NCI-H1092 (cell line): ENCODE measurements at places on chromosomes 1 and 21.

DNA sequence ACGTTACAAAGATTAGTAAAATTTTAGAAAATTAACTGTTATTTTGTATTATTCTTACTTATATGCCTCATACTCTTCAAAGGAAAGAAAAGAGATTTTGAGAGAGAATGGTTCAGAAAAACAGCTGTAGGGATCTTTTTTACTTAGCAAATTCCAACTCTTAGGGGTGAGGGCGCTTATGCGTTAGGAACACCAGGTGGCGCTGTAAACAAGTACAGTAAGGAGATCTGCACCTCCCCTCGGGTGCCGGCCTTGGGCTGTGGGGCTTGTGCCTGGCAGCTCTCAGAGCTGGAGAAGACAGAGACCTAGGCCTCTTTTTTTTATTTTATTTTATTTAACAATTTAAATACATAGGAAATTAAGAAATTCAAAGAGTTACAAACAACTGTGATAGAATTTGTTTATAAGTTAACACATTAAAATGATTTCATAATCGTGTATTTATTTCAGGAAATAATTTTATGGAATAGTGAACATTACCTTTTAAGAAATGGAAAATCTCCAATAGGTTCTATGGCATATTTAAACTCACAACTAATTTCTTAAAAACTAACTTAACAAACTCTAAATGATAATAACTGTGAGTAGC is 32.6 kb downstream of the UTP25 start:
- peak; percentile 91 for DNase-seq

- no peak for DNase-seq
These were observed 32.4 kb upstream of the MYSM1 start for GRCh38 chr1:58732087-58732775.

- DNase-seq, result no peak
These were observed 35.9 kb downstream of the HEATR1 start for GRCh38 chr1:236568285-236568894.

DNA sequence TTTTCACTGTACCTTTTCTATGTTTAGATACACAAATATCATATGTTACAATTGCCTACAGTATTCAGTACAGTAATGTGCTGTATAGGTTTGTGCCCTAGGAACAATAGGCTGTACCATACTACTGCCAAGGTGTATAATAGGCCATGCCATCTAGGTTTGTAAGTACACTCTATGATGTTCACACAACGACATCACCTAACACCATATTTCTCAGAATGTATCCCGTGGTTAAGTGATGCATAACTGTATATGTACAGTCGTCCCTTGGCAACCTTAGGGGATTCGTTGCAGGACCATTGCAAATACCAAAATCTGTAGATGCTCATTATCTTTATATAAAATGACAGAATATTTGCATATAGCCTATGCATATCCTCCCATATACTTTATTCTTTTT is 5.8 kb upstream of the SSR2 start:
- no peak for DNase-seq

DNA sequence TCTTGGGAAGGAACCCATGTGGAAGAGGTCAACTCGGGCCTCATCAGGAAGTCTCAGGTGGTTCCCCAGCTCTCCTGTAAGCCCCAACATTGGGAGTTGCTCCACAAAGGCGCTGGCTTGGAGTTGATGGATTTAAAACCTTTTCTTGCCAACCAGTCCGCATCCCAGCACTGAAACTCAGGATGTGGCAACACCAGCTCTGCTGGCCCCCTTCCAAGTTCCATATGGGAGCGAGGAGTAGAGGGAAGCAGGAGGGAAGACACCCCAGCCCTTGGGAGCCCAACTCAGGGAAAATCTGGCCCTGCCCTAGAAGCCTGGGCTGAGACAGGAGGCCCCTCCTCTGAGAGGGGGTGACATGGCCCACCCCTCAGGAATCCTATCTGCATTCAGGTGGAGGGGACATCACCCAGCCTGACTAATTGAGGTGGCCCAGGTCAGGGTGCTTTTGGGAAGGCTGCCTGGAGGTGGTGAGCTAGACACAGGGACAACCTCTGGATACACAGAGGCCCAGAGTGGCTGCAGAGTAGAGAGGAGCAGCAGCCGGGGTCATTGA is 33.1 kb upstream of the DMBX1 start:
- no peak for DNase-seq

- DNase-seq, result no peak
These were observed 7.2 kb upstream of the TACSTD2 start for GRCh38 chr1:58584082-58584895.
